ENCODE measurements at places on chromosomes 5 and 9. TPM values are rescaled to one million over a fixed set of nuclear protein-coding genes. Genes with fewer than 3 reads are reported as not detected.

LCN12 gene
- total RNA-seq, result 1.2 TPM

DMRTA1 gene
- total RNA-seq, result not detected

KLHL3 gene
- total RNA-seq, result 10.8 TPM

DCTN4 gene
- total RNA-seq, result 37.4 TPM

DNA sequence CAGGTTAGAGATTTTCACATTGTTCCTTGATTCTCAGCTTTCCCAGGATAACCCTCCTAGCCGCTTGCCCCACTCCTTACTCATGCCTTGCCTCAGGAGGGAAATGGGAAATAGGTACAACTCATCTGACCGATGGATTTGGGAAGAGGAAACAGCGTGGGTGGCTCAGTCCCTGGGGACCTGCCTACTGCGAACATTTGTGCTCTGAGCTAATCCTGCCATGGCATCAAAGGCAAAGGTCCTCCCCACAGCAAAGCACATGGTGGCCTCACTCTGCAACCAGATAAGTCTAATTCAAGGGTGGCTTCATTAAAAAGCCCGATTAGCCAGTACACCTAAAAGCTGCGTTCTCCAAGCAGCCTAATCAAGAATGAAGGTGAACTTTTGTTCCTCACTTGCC is 82.4 kb upstream of the ADRA1B start:
- no peaks in the 10 kb centered on the region for H3K4me1 ChIP-seq
- DNase-seq, result no peak
- peaks cover 9% of the 10 kb centered on the region for H3K27me3 ChIP-seq
- no peak overlapping the region for H3K27ac ChIP-seq
- no peak overlapping the region for H3K4me3 ChIP-seq

GRCh38 chr5:59287361-59287760 is 606.2 kb downstream of the PDE4D start:
- H3K36me3 ChIP-seq, result no peaks in the 10 kb centered on the region
- no peaks in the 10 kb centered on the region for H3K4me1 ChIP-seq
- no peak overlapping the region for H3K27ac ChIP-seq
- H3K27me3 ChIP-seq, result no peaks in the 10 kb centered on the region
- no peak for DNase-seq
- no peak overlapping the region for H3K4me3 ChIP-seq

DNA sequence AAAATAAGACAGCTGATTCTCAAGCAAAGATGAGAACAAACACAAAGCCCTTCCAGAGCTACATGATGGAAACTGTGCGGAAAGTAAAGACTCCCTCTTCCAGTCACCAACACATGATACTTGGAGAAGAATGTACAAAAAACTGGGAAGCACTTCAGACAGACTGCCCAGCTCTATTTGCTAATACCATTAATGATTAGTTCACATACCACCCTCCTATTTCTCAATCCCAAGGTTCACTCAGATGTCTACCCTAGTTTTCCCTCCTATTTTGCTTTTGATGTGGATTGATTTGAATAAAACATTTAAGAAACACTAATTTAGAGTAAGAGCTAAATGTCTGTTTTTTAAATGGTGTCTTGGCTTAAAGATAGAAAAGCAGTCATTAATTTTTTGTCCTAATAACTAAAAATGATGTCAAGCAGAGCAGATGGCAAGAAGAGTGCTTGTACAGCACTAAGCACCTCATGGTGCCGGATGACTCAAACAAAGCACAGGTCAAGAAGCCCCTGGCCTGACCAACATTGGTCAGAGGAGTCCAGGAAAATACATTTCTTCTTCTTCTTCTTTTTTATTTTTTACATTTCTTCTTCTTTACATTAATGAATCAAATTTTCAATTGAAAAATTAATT is 639.4 kb downstream of the PDE4D start:
- H3K36me3 ChIP-seq, result no peaks in the 10 kb centered on the region
- peaks cover 19% of the 10 kb centered on the region for H3K27me3 ChIP-seq
- no peak overlapping the region for H3K27ac ChIP-seq
- DNase-seq, result no peak

DNA sequence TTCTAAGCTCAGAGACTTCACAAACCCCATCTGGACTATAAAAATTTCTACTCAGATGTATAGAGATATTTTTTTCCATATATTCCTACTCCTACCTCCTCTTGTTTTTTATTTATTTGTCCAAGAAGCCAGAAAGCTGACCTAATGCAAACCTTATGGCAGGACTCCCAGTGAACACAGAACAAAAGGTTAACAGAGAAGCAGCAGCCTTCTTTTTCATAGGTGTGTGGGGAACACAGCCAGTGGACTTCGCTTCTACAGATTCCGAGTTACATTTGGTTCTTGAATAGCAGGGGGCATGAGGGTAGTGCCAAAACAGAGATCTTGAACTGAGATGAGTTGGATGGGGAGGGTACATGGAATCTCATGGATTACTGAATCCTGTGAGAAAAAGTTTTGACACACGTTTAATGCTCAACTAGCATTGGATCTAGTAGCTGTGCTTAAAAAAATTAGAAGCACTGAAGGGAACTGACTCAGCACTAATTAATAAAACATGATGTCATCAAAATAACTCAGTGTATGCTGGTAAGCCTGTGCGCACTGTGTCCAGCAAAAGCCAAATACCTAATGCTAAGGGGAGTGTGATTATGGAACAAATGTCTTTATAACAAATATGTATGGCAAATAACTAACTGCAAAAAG is 240.1 kb downstream of the GABRB2 start:
- no peaks in the 10 kb centered on the region for H3K4me1 ChIP-seq
- H3K27ac ChIP-seq, result no peak overlapping the region
- DNase-seq, result no peak

DNA sequence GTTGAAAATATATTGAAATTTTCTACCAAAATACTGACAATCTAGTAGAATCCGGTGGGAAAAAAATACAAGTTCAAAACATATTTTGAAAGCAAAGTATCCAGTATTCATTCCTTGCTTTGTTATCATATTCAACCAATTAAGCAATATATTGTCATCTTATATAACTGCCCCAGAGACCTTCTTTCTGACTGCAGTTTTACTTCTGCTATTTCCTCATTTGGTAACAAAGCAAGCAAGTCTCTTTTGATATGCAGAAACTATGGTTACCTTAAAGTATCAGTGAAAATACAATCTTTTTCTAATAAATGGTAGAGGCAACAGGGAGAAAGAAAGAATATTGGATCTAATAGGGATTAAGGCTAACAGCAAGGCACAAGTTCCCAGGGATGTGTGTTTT is 663.7 kb upstream of the MEF2C start:
- H3K36me3 ChIP-seq, result no peaks in the 10 kb centered on the region
- no peak overlapping the region for H3K27ac ChIP-seq
- H3K27me3 ChIP-seq, result no peaks in the 10 kb centered on the region
- no peaks in the 10 kb centered on the region for H3K4me1 ChIP-seq
- H3K4me3 ChIP-seq, result no peak overlapping the region

DNA sequence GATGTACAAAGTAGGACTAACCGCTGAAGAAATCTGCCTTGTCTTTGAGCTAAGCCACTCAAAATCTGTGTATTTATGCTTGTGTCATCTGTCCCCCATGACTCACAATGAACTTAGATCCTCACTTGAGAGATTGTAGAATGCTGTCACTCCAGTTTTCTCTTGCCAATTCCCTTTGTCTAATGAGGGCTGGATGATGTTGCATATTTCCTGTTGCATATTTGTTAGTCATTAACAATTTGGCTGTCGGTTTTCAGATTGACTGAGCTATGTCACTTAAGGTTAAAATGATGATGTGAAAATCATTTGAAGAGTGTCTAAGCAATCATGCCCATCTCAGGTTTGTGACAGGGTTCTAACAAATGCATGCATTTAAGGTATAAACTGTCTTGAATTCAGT is 481.7 kb downstream of the CDH10 start:
- no peaks in the 10 kb centered on the region for H3K36me3 ChIP-seq
- no peaks in the 10 kb centered on the region for H3K27me3 ChIP-seq
- no peak for DNase-seq

GRCh38 chr9:33114746-33115145 is 38.3 kb upstream of the SMU1 start:
- no peak overlapping the region for H3K27ac ChIP-seq
- no peak for DNase-seq
- no peaks in the 10 kb centered on the region for H3K27me3 ChIP-seq
- H3K4me3 ChIP-seq, result no peak overlapping the region
- H3K36me3 ChIP-seq, result peaks cover 18% of the 10 kb centered on the region

DNA sequence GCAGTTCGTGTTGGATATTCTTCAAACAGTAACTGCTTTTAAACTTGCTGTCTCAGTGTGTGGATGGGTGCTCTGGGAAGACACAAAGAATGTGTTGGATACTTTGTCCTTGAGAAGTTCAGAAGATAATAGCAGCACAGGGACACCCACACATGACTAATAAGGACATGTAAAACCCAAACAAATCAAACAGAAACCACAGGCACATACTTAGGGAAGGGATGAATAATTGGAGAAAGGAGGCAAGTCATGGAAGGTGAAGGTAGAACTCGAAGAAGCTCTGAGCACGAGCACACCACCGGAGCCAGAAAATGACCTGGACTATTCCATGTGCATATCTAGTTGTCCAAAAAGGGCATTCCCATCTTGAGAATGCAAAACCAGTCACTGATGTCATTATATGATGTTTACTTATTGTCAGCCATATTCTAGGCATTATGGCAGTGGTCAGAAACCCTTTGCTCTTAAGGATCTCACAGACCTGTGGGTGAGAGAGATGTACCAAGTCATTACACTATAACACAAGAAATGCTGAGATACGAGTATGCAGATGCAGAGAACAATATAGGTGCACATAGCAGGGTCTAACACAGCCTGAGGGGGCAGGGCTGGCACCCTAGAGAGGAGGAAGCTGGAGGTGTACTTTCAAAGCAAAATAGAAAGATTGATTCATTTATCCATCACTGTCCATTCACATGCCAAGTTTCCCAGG is 152.9 kb downstream of the PIK3R1 start:
- H3K27ac ChIP-seq, result peak overlapping the region; percentile 66
- H3K36me3 ChIP-seq, result peaks cover 2% of the 10 kb centered on the region
- DNase-seq, result no peak
- H3K27me3 ChIP-seq, result no peaks in the 10 kb centered on the region

DNA sequence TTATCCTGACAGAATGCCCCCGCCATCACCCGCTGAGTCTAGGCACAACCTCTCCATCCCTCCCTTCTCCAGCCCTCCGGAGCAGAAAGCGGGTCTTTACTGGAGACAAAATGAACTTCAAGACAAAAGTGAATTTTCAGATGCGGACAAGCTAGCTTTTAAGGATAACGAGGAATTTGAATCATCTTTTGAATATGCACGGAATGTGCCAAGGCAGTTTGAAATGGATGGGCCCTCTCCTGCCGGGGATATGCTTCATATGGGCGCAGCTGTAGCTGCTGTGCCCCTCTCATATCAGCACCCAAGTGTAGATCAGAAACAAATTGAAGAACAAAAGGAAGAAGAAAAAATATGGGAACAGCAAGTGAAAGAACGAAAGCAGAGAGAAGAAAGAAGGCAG is 37.5 kb downstream of the CPLANE1 start:
- H3K27ac ChIP-seq, result no peak overlapping the region
- H3K27me3 ChIP-seq, result no peaks in the 10 kb centered on the region
- H3K4me3 ChIP-seq, result no peak overlapping the region

GRCh38 chr9:116859763-116860162 is 172.7 kb downstream of the TRIM32 start:
- H3K27me3 ChIP-seq, result peaks cover 8% of the 10 kb centered on the region
- H3K36me3 ChIP-seq, result no peaks in the 10 kb centered on the region
- H3K4me1 ChIP-seq, result no peaks in the 10 kb centered on the region
- no peak for DNase-seq

DNA sequence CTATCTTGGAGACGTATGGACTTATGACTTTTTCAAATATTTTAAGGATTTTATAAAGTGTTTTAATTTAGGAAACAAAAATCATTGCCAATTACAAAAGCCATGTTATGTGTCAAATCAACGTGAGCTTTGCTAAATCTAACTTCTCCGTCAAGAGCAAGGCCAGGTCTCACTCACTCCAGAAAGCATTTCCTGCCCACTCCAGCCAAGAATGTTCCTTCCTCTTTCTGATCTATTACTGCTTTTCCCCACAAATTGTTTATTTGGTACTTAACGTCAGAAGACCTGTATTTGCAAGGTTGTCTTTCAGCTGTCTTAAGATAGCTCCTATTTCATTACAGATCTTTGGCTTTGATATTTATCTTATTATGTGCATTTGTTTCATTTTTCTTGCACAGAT is 193.5 kb upstream of the HAPLN1 start:
- H3K27ac ChIP-seq, result no peak overlapping the region
- DNase-seq, result no peak
- no peaks in the 10 kb centered on the region for H3K4me1 ChIP-seq

DNA sequence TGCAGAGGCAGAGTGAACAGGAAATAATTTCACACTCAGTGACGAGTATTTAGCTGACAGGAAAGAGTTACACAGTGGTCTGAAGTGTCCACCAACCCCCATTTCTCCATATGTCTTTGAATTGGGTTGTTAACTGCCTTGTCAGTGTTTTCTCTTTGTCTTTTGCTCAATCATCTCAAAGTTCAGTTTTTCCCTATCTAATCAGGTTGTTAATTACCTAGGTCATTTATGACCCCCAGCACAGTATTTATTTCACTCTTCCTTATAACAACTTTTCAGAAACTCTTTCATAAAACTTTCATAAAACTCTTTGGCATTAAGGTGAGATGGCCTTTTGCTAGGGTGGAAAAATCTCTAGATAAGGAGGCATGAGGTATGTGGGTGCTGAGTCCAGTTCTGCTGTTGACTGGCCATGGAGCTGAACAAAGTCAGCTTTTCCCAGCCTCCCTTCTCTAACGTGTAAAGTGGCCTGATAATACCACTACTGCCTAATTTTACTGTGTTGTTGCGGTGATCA is 5.2 kb upstream of the ALDOB start:
- peaks cover 59% of the 10 kb centered on the region for H3K27me3 ChIP-seq
- H3K4me1 ChIP-seq, result no peaks in the 10 kb centered on the region
- no peak overlapping the region for H3K4me3 ChIP-seq

GRCh38 chr9:123959787-123960186 is 29.9 kb upstream of the DENND1A start:
- no peak overlapping the region for H3K4me3 ChIP-seq
- H3K27ac ChIP-seq, result no peak overlapping the region
- no peak for DNase-seq
- peaks cover 44% of the 10 kb centered on the region for H3K27me3 ChIP-seq
- no peaks in the 10 kb centered on the region for H3K36me3 ChIP-seq
- H3K4me1 ChIP-seq, result peaks cover 6% of the 10 kb centered on the region

DNA sequence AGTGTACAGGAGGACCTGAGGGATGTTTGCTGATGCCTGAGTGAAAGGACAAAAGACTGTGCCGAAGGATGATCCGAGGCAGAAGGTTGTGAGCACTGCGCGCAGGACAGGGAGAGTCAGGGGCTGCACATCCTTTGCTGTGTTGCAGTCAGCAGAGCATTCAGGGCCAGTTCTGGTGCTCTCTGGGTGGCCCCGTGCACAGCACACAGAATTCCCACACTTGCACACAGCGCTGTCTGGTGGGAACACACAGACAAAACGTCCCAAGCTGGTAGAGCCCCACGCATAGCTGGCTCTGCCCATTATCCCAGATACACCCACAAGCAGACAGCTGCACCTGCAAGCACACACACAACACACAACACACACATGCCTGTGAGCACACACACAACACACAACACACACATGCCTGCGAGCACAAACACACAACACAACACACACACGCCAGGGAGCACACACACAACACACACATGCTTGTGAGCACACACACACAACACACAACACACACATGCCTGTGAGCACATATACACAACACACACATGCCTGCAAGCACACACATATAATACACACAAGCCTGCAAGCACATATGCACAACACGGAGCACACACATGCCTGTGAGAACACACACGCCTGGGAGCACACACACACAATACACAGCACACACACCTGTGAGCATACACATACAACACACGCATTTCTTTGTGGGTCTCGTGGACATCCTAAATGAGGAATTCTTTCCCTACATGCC is 74.4 kb downstream of the FGF18 start:
- H3K27ac ChIP-seq, result no peak overlapping the region
- no peak for DNase-seq
- no peaks in the 10 kb centered on the region for H3K4me1 ChIP-seq
- no peaks in the 10 kb centered on the region for H3K36me3 ChIP-seq
- H3K27me3 ChIP-seq, result peaks cover 5% of the 10 kb centered on the region

All from activated naive CD8-positive, alpha-beta T cell treated with anti-CD3 and anti-CD28 coated beads for 36 hours (primary cell).